Cardiac muscle cell (in vitro differentiated cells and primary cell): ENCODE measurements at places on chromosomes 2 and 18.

GRCh38 chr2:149089068-149089467, 50.6 kb downstream of the LYPD6B start:
- no peaks in the 10 kb centered on the region for H3K4me1 ChIP-seq
- H3K36me3 ChIP-seq: no peaks in the 10 kb centered on the region
- no peak for DNase-seq
- no peak overlapping the region for H3K27ac ChIP-seq

DNA sequence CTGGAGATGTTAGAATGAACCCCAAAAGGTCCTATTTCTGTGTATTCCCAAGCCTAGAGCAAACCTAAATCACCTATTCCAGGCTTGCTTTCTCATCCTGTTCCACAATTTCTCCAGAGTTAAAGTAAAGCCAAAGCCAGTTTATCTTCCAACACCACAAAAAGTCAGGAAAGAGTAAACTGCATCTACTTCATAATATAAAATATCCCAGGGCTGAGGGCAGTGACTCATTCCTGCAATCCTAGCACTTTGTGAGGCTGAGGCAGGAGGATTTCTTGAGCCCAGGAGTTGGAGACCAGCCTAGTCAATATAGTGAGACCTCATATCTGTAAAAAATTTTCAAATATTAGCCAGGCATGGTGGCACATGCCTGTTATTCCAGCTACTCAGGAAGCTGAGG, 241.4 kb downstream of the CDH20 start:
- H3K4me1 ChIP-seq: peaks cover 7% of the 10 kb centered on the region
- no peaks in the 10 kb centered on the region for H3K36me3 ChIP-seq
- H3K27ac ChIP-seq: no peak overlapping the region
- H3K4me3 ChIP-seq: no peak overlapping the region

- no peak overlapping the region for H3K27ac ChIP-seq
- no peak overlapping the region for H3K4me3 ChIP-seq
- DNase-seq: no peak
- H3K36me3 ChIP-seq: no peaks in the 10 kb centered on the region
These were observed 395.1 kb upstream of the CDH19 start for GRCh38 chr18:66999003-66999402.

DNA sequence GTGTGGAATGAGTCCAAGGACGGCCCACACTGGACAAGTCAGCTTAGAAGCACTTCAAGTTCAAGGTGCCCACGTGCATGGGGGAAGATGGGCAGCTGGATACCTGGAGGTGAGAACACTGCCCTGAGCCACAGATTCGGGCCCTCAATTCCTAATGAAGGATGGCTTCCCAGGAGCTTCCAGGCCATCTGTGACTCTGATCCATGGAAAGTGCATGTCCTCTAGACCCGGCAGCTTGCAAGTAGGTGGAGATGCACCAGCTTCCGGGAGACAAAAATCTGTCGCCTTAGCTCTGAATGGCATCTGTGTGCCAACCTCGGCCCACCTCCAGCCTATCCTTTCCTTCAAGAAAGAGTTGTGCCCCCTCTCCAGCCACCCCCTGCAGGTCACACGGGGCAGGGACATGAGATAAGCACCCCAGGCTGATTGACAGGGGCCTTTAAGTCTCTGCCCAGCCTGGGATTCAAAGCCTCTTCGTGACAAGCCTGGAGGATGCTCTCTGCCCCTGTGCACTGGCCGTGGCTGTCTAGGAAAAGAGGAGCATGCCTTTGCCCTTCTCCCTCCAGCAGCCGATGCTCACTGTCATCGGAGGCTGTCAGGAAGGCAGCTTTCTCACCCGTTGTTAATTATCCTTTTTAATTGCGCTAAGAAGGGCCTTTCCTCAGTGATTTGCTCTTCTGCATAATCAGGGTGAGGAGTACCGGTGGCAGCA, 65.5 kb downstream of the BIN1 start:
- H3K4me1 ChIP-seq: no peaks in the 10 kb centered on the region
- H3K36me3 ChIP-seq: no peaks in the 10 kb centered on the region
- no peak for DNase-seq
- H3K4me3 ChIP-seq: no peak overlapping the region
- no peak overlapping the region for H3K27ac ChIP-seq

- DNase-seq: no peak
- H3K27me3 ChIP-seq: no peaks in the 10 kb centered on the region
- no peaks in the 10 kb centered on the region for H3K4me1 ChIP-seq
- H3K27ac ChIP-seq: no peak overlapping the region
- H3K36me3 ChIP-seq: no peaks in the 10 kb centered on the region
These were observed 113.9 kb downstream of the PTPN4 start for GRCh38 chr2:119873350-119874315.

GRCh38 chr2:128395640-128396499, 77.2 kb upstream of the HS6ST1 start:
- no peaks in the 10 kb centered on the region for H3K36me3 ChIP-seq
- no peak overlapping the region for H3K4me3 ChIP-seq
- no peak overlapping the region for H3K27ac ChIP-seq
- no peaks in the 10 kb centered on the region for H3K4me1 ChIP-seq
- no peaks in the 10 kb centered on the region for H3K27me3 ChIP-seq

GRCh38 chr2:144430722-144431391, 89.1 kb downstream of the ZEB2 start:
- H3K36me3 ChIP-seq: no peaks in the 10 kb centered on the region
- DNase-seq: peak; percentile 76
- H3K4me1 ChIP-seq: peaks cover 39% of the 10 kb centered on the region
- peak overlapping the region; percentile 87 for H3K27ac ChIP-seq
- no peak overlapping the region for H3K4me3 ChIP-seq
- H3K27me3 ChIP-seq: no peaks in the 10 kb centered on the region

DNA sequence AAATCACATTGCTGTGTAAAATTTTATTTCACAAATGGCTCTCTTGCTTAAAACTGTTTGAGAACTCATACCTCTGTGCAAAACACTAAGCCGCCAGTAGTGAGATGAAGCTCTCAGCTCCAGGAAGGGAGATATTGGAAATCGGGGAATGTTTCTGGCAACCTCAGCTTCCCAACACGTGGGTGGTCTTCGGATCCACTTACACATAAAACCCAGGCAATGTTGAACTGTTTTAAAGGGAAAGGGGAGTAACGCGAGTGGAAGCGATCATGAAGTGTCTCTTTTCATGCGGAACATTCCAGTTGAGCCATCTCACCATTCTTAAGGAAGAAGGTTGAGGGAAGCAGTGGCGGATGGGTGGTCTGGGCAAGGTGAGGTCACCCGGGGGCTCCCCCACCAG, 136.8 kb downstream of the ASB1 start:
- H3K4me3 ChIP-seq: no peak overlapping the region
- no peaks in the 10 kb centered on the region for H3K4me1 ChIP-seq
- H3K27me3 ChIP-seq: no peaks in the 10 kb centered on the region
- no peak overlapping the region for H3K27ac ChIP-seq
- no peak for DNase-seq

GRCh38 chr18:37330173-37330572, 235.4 kb downstream of the CELF4 start:
- no peak overlapping the region for H3K4me3 ChIP-seq
- no peak for DNase-seq
- peaks cover 4% of the 10 kb centered on the region for H3K27me3 ChIP-seq
- H3K27ac ChIP-seq: no peak overlapping the region
- H3K4me1 ChIP-seq: no peaks in the 10 kb centered on the region
- no peaks in the 10 kb centered on the region for H3K36me3 ChIP-seq

- no peak overlapping the region for H3K4me3 ChIP-seq
- H3K4me1 ChIP-seq: no peaks in the 10 kb centered on the region
- no peak overlapping the region for H3K27ac ChIP-seq
- peaks cover 30% of the 10 kb centered on the region for H3K27me3 ChIP-seq
- DNase-seq: no peak
These were observed 82.0 kb downstream of the APOB start for GRCh38 chr2:20961858-20962257.

- no peak overlapping the region for H3K4me3 ChIP-seq
- H3K36me3 ChIP-seq: peaks cover 3% of the 10 kb centered on the region
- no peak overlapping the region for H3K27ac ChIP-seq
- H3K4me1 ChIP-seq: peaks cover 13% of the 10 kb centered on the region
These were observed 1.8 kb upstream of the KLHL41 start for GRCh38 chr2:169507698-169508097.

GRCh38 chr2:102433973-102434654, 11.2 kb downstream of the IL18RAP start:
- no peaks in the 10 kb centered on the region for H3K4me1 ChIP-seq
- no peaks in the 10 kb centered on the region for H3K27me3 ChIP-seq
- no peak overlapping the region for H3K27ac ChIP-seq
- DNase-seq: no peak
- H3K4me3 ChIP-seq: no peak overlapping the region
- H3K36me3 ChIP-seq: no peaks in the 10 kb centered on the region

DNA sequence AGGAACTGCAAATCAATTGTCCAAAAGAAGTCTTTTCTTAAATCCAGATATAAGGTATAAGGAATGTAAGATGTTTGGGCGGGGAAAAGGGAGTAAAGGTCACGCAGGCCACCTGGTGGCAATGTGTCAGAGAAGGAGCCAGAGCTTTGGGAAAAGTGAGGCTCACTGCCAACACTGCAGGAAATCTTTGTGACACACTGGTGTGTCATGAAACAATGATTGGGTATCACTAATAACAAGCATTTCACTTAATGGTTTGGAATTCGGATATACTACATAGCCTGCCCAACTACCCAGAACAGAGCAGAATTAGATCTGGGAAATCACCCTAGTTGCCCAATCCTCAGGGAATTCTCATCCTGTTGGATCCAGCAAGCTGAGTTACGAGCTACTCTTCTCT, 61.0 kb downstream of the RBMS1 start:
- DNase-seq: no peak
- no peaks in the 10 kb centered on the region for H3K4me1 ChIP-seq
- H3K27me3 ChIP-seq: no peaks in the 10 kb centered on the region
- H3K36me3 ChIP-seq: no peaks in the 10 kb centered on the region
- H3K4me3 ChIP-seq: no peak overlapping the region

DNA sequence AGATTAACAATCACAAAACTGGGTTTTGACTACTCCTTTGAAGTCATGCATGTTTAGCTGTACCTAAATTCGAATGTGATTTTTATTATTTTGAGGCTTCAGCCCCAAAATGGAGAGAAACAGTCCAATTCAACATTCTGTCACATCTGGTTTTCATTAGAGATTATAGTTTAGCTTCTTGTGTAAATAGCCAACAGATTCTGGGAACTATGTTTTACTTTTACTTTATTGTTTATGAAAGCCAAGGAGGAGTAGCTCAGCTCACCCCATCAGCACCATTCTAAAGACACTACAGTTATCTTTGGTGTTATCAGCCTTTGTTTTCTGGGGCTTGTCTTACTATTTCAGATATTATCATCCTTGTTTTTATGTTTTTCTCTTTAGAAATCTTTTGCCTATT, 465.0 kb upstream of the CWC22 start:
- H3K27ac ChIP-seq: no peak overlapping the region
- peak; percentile 35 for DNase-seq
- no peaks in the 10 kb centered on the region for H3K27me3 ChIP-seq
- H3K4me1 ChIP-seq: no peaks in the 10 kb centered on the region

- DNase-seq: no peak
- no peaks in the 10 kb centered on the region for H3K4me1 ChIP-seq
- no peaks in the 10 kb centered on the region for H3K36me3 ChIP-seq
- no peaks in the 10 kb centered on the region for H3K27me3 ChIP-seq
- no peak overlapping the region for H3K4me3 ChIP-seq
- H3K27ac ChIP-seq: no peak overlapping the region
These were observed 732.4 kb downstream of the RNF144A start for GRCh38 chr2:7649461-7650228.

DNA sequence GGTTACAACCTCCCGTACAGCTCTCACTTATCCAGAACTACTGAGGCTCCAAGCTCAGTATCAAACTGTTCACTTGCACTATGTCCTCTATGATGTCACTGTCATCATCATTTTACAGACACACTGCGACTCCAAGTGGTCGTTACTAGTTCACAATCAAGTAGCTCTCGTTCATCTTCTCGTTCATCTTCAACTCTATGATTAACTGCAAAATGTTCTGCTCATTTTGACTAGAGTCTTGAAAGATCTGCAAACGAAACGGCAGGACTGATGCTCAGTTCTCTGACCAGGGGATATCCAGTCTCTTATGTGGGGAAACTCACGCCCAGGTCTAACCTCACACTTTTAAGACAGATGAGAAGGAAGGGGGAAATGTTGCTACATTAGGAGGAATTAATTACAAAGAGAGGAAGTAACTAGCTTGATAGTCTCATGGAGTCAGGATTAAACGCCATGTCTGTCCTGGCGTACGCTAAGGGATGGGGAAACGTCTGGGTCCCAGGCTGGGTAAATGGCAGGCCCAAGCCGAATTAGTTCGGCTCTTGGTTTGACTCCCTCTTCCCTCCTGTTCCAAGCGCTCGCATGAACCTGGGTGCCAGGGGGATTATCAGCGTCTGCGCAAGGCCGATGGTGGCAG, 794 bp upstream of the CHCHD5 start:
- H3K27me3 ChIP-seq: no peaks in the 10 kb centered on the region
- DNase-seq: peak; percentile 21
- peak overlapping the region; percentile 86 for H3K27ac ChIP-seq
- no peaks in the 10 kb centered on the region for H3K36me3 ChIP-seq
- peak overlapping the region; percentile 44 for H3K4me3 ChIP-seq
- H3K4me1 ChIP-seq: peaks cover 10% of the 10 kb centered on the region

DNA sequence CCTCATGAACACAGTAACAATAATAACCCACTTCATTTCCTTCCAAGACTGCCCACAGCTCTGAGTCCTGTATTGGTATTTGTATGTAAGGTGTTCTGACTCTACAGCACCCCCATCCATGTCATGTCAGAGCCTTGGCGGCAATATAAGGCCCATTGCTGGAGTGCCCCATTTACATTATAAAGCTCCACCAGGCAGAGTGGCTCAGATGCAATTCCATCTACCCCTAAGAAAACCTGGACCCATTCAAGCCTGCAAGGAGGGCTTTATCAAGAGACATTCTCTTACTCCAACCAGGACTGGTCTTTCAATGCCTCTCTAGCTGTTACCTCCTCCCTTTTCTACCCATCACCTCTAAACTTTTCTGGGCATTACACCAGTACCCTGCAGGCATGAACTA, 101.6 kb downstream of the ANTXR1 start:
- no peaks in the 10 kb centered on the region for H3K27me3 ChIP-seq
- H3K4me1 ChIP-seq: peaks cover 2% of the 10 kb centered on the region
- DNase-seq: no peak
- no peak overlapping the region for H3K27ac ChIP-seq
- no peaks in the 10 kb centered on the region for H3K36me3 ChIP-seq
- H3K4me3 ChIP-seq: no peak overlapping the region

DNA sequence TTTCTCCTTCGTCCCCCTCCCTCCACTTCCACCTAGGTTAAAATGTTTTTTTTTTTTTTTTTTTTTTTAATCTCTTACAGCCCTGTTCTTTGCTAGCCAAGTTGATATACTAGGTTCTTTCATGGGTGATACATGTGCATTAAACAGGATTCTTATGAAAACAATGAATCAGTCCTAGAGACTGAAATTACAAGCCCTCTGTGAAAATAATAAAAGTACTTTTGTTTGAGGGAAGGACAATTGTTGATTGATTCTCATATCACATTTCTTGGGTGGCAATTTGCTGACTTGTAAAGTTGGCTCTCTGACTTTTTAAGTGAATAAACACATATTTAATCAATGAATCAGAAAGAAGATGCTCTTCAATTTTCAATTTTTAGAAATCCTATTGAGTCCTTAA, 639.9 kb downstream of the LRP1B start:
- H3K4me1 ChIP-seq: no peaks in the 10 kb centered on the region
- no peak overlapping the region for H3K4me3 ChIP-seq
- no peak for DNase-seq
- no peak overlapping the region for H3K27ac ChIP-seq

- no peaks in the 10 kb centered on the region for H3K4me1 ChIP-seq
- DNase-seq: no peak
- H3K36me3 ChIP-seq: no peaks in the 10 kb centered on the region
- H3K27ac ChIP-seq: no peak overlapping the region
These were observed 344.8 kb upstream of the HS6ST1 start for GRCh38 chr2:128663371-128664050.

GRCh38 chr2:38037757-38038621, 38.0 kb downstream of the CYP1B1 start:
- no peaks in the 10 kb centered on the region for H3K36me3 ChIP-seq
- H3K4me1 ChIP-seq: no peaks in the 10 kb centered on the region
- H3K27me3 ChIP-seq: peaks cover 29% of the 10 kb centered on the region
- peak; percentile 26 for DNase-seq
- no peak overlapping the region for H3K4me3 ChIP-seq
